Fibroblast of lung (primary cell): ENCODE measurements at places on chromosomes 4 and X.

DNA sequence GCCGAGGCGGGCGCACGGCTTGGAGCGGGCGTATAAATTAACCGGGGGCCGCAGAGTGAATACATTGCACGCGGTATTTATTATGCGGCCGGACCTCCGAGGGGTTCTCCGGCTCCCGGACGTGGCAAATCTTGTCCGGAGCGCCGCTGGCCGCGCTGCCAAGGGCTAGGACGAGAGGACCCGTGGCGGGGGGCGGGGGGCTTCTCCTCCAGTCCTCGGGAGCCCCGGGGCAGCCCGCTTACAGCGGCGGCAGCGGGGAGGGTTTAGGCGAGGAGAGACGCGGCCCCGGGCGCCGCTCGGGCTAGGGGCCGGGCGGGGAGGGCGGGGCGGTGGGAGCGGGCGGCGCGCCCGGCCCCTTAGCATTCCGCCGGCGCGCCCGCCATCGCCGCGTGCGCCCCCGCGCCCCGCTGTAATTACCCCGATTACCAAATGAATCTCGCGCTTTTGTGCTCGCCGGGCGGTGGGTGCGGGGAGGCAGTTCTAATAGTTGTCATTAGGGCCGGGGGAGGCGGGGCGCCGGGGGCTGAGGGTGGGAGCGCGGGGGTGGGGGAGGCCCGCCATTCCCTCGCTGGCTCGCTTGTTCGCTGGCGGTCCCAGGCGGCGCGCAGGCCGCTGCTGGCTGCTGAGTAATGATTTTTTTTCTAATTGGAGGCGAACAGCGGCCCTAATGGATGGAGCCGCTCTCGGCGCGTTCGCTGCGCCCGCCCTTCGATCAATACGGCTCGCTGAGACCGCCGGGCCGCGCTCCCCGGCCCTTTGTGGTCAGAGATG is 276.6 kb downstream of the BCOR start:
- H3K36me3 ChIP-seq, result no peaks in the 10 kb centered on the region
- no peak overlapping the region for H3K4me3 ChIP-seq
- DNase-seq, result peak; percentile 29
- H3K27me3 ChIP-seq, result no peaks in the 10 kb centered on the region
- no peak overlapping the region for H3K27ac ChIP-seq

GRCh38 chr4:136113921-136114320 is 1418.4 kb downstream of the PCDH18 start:
- no peak overlapping the region for H3K27ac ChIP-seq
- H3K36me3 ChIP-seq, result no peaks in the 10 kb centered on the region
- H3K4me1 ChIP-seq, result no peaks in the 10 kb centered on the region
- no peak for DNase-seq
- H3K27me3 ChIP-seq, result no peaks in the 10 kb centered on the region

DNA sequence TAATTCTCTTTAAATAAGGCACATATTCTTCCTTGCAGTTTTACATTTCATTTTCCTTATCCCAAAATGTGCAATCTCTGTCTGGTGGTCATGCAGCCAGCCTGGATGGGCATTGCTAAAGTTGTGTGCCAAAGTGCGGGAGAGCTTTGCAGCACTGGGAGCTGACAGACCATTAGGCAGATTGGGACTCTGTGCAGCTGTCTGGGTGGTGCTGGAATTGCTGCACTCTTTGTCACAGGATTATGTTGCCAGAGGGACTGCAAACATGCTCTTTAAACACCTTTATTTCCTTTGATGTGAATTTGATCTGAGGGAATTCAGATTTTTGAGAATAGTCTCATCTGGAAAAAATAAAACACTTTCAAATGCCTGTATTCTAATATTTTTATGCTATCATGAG is 956.2 kb upstream of the DIAPH2 start:
- H3K27ac ChIP-seq, result no peak overlapping the region
- no peaks in the 10 kb centered on the region for H3K4me1 ChIP-seq
- H3K36me3 ChIP-seq, result no peaks in the 10 kb centered on the region
- DNase-seq, result no peak
- H3K27me3 ChIP-seq, result no peaks in the 10 kb centered on the region
- no peak overlapping the region for H3K4me3 ChIP-seq

GRCh38 chrX:70009049-70009448 is 40.7 kb downstream of the AWAT2 start:
- H3K27ac ChIP-seq, result no peak overlapping the region
- no peak overlapping the region for H3K4me3 ChIP-seq
- no peaks in the 10 kb centered on the region for H3K27me3 ChIP-seq
- DNase-seq, result no peak
- no peaks in the 10 kb centered on the region for H3K4me1 ChIP-seq

GRCh38 chr4:185839770-185840169 is 27.8 kb upstream of the SORBS2 start:
- H3K27me3 ChIP-seq, result no peaks in the 10 kb centered on the region
- no peaks in the 10 kb centered on the region for H3K36me3 ChIP-seq
- H3K4me3 ChIP-seq, result no peak overlapping the region

- no peak for DNase-seq
- no peaks in the 10 kb centered on the region for H3K4me1 ChIP-seq
- H3K36me3 ChIP-seq, result peaks cover 2% of the 10 kb centered on the region
- H3K27ac ChIP-seq, result no peak overlapping the region
- no peaks in the 10 kb centered on the region for H3K27me3 ChIP-seq
Observed at GRCh38 chr4:163523791-163524365, 29.4 kb downstream of the TMA16 start.

DNA sequence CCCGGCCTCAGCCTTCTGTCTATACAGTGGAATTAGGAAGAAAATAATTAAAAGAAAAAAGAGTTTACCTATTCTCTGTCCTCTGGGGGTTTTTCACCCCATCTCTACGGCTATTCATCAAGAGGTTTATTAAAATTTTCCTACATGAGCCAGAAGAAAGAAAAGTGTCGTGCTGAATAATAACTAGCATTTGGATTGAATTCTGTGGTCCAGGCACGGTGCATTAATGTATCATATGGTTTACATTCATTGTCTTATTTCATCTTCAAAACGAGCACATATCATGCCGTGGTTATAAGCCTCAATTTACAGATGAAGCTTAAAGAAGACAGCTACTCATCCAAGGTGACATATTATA is 5.4 kb upstream of the NAA15 start:
- no peaks in the 10 kb centered on the region for H3K36me3 ChIP-seq
- no peaks in the 10 kb centered on the region for H3K27me3 ChIP-seq
- no peak overlapping the region for H3K27ac ChIP-seq
- DNase-seq, result no peak

DNA sequence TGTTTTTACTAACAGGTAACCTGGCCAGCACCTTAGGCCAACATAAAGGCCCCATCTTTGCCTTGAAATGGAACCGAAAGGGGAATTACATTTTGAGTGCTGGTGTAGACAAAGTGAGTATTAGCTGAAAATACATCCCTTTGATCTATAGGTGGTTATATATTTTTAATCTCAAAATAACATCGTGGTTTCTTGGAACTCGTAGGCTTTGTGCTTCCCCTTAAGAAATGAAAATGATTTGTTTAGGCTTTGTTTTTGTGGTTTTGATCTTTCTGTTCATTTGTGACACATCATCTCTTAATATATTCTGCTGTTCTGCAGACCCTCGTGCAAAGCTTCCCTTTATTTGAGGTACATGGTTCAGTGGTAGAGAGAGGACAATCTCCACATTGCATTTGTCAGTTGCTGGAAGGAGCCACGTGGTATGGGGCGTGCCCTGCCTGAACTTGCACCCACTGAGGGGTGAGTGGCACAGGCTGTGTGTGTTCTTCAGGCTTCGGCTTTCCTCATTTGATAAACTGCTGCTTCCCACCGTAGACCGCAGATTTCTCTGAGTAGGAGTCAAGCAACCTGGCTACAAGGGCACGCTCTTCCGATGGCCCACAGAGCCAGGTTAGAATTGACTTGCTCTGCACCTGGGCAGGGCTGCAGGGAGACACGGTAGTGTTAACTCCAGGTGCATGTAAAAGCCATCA is 72.2 kb downstream of the GPR143 start:
- no peaks in the 10 kb centered on the region for H3K36me3 ChIP-seq
- H3K4me3 ChIP-seq, result no peak overlapping the region
- no peaks in the 10 kb centered on the region for H3K27me3 ChIP-seq

DNA sequence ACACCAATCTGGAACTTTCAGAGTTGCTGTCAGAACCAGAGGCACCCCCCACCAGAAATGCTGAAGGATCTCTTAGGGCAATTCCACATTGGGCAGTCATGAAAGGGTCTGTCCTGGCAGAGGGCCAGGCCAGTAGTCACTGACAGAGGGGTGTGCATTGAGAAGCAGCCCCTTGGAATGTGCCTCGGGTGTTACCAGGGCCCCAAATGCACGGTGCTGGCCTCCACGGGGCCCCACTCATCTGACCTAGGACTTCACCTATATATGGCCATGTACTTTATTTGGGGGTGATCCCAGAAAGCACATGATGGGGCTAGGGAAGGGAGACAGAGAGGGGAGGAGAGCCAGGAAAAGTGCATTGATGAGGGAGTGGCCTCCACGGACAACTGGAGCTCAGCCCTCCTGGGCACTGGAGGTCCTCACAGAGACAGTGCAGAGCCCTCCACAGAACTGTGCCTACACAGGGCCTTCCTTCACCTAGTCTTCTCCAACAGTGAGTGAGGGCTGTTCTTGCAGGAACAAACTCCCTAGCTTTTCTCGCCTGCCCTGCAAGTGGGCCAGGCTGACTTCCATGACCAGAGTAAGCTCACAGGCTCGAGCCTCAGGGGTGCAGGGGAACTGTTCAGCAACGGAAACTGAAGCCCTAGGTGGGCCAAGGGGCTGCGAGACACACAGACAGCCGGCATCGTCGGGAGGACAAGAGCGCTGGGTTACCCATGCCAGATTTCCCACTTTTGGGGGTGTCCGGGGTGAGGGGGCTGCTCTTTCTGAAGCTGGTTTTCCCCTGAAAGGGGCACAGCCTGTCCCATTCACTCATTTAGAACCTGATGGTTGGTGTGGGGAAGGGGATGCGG is 136.2 kb downstream of the HMX1 start:
- H3K27me3 ChIP-seq, result no peaks in the 10 kb centered on the region
- H3K36me3 ChIP-seq, result no peaks in the 10 kb centered on the region
- DNase-seq, result no peak

DNA sequence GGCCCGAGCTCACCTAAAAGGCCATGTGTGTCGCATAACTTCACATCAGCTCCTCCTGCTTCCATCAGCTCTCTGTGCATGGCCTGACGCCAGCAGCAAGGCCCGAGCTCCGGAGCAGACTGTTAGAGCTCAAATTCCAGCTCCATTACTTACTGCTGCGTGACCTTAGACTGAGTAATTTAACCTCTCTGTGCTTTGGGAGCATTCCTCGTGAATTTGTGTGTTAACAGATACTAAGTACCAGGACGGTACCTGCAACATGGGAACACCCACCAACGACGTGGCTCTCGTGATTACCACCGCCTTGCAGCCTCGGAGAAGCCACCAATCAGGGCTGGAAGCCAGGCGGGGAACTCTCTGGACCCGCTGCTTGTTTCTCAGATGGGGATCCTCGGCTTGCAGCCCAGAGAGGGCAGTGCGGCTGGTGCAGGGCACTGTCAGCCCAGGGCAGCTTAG is 12.9 kb downstream of the LETM1 start:
- H3K4me1 ChIP-seq, result peaks cover 21% of the 10 kb centered on the region
- peak; percentile 87 for DNase-seq
- H3K4me3 ChIP-seq, result no peak overlapping the region
- H3K36me3 ChIP-seq, result peaks cover 16% of the 10 kb centered on the region
- peak overlapping the region; percentile 61 for H3K27ac ChIP-seq
- H3K27me3 ChIP-seq, result no peaks in the 10 kb centered on the region

DNA sequence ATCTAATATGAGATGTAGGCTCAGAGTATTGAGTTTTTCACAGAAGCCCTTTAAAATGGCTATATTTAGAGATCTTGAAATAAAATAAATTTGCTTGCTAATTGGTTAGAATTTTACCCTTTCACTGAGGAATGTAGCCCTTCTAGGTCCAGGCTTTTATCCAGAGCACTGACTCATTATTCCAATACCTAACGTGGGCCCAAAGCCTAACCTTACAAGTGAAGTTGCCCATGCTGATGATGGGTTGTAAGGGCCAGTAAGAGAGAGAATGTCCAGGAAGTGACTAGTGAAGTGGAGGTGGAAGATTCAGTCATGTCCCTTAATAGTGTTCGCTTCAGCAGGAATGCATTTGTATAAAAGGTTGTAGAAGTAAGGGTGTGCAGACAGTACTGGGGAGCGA is 155.9 kb downstream of the STIM2 start:
- peak; percentile 83 for DNase-seq
- H3K27ac ChIP-seq, result no peak overlapping the region
- no peaks in the 10 kb centered on the region for H3K27me3 ChIP-seq
- H3K36me3 ChIP-seq, result peaks cover 2% of the 10 kb centered on the region
- H3K4me3 ChIP-seq, result no peak overlapping the region

DNA sequence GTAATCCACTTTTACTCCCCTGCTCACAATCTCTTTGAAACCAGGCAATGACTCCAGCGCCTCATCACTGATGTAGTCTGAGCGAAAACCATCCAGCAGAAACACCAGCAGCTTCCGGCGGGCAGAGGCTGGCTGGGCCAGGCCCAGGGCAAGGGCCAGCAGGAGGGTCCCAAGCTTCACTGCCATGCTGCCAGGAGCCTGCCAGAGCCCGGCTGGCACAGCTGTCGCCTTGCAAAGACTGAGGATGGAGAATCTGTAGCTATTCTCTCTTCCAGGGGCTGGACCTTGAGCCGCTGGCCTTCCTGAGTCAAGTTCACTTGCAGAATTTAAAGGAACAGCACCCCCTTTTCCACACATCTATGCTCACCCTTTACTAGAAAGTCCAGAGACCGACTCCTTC is at the start of gene ENPP6:
ENPP6 (minus strand) TSS at position 240 of the 400 bp plus-strand sequence; CDS start at position 186, 54 bp downstream.
- no peak for DNase-seq
- H3K4me3 ChIP-seq, result no peak within 1 kb of the TSS
- no peaks in the 10 kb centered on the region for H3K36me3 ChIP-seq
- no peak within 1 kb of the TSS for H3K27ac ChIP-seq
- H3K27me3 ChIP-seq, result no peaks in the 10 kb centered on the region

- no peaks in the 10 kb centered on the region for H3K4me1 ChIP-seq
- no peak overlapping the region for H3K4me3 ChIP-seq
- no peaks in the 10 kb centered on the region for H3K27me3 ChIP-seq
- H3K27ac ChIP-seq, result no peak overlapping the region
- DNase-seq, result no peak
Observed at GRCh38 chr4:12875640-12876243, 608.4 kb downstream of the RAB28 start.

- H3K4me3 ChIP-seq, result no peak overlapping the region
- no peak for DNase-seq
- H3K4me1 ChIP-seq, result no peaks in the 10 kb centered on the region
- no peaks in the 10 kb centered on the region for H3K36me3 ChIP-seq
Observed at GRCh38 chr4:35925806-35926205, 318.5 kb downstream of the ARAP2 start.

GRCh38 chr4:151524610-151525009 is 115.6 kb downstream of the FHIP1A start:
- no peak for DNase-seq
- H3K27ac ChIP-seq, result no peak overlapping the region
- H3K4me3 ChIP-seq, result no peak overlapping the region
- H3K27me3 ChIP-seq, result no peaks in the 10 kb centered on the region
- H3K4me1 ChIP-seq, result no peaks in the 10 kb centered on the region
- H3K36me3 ChIP-seq, result no peaks in the 10 kb centered on the region
